ENCODE measurements at places on chromosomes 11 and 22.

DNA sequence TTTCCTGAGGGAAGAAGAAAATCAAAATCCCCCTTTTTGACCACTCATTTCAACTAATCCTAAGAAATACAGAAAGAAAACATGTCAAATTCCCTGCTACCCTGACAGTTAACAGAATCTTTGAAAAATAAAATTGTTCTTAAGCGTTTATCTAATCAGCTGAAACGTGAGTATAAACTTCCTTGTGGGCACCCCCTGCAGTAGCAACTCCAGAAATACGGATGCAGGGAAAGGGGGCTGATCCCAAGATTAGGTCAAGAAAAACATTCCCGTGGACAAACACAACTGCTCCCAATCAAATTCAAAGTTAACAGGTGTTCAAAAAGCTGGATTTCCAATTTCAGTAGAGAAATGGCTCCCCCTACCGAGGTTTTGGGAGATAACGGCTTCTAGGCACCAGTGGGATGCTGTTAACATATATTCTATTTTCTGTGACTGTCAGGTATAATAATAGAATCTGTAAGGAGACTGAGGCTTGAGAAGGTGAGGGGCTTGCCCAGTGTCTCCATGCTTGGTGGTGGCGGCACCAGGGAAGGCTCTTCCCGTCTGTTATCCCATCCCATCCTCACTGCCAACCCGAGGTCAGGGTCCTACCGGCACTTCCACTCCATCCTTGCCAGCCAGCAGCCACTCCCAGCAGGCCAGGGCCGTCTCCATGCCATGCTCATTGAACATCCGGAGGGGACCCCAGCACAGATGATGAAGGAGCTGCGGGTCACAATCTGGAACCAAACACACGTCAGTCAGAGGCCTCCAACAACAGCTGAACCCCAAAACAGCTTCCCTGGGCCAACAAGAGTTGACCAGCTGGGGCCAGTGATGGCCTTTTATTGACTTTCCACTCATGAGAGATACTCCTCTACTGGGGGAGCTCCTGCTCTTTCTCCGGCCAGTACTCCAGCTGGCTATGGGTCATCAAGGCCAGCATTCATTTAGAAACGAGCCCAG lies 32.0 kb upstream of the SERPIND1 start:
- DNase-seq = no peak

GRCh38 chr11:6833356-6833755 lies 12.1 kb upstream of the OR10A5 start:
- DNase-seq = no peak

GRCh38 chr11:27481992-27482391 lies 9.4 kb upstream of the LGR4 start:
- DNase-seq = no peak

GRCh38 chr22:43697894-43698293 lies 114.2 kb downstream of the EFCAB6 start:
- no peak for DNase-seq

- DNase-seq = no peak
These were observed 9.9 kb downstream of the MS4A15 start for GRCh38 chr11:60766547-60766946.

DNA sequence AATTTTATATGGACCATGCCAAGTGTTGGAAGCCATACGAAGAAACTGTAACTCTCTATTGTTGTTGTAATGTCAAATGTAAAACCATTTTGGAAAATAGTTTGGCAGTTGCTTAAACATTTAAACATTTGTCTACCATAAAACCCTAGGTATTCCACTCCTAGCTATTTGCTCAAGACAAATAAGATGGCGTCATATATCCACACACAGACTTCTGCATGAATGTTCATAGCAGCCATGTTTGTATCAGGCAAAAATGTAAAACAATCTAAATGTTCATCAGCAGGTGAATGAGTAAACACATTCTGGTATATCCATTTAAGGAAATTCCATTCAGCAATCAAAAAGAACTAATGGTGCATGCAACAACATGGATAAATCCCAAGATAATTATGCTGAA lies 27.9 kb downstream of the OR9I1 start:
- no peak for DNase-seq

- DNase-seq = no peak
These were observed 731.5 kb downstream of the NTM start for GRCh38 chr11:132101881-132102280.

DNA sequence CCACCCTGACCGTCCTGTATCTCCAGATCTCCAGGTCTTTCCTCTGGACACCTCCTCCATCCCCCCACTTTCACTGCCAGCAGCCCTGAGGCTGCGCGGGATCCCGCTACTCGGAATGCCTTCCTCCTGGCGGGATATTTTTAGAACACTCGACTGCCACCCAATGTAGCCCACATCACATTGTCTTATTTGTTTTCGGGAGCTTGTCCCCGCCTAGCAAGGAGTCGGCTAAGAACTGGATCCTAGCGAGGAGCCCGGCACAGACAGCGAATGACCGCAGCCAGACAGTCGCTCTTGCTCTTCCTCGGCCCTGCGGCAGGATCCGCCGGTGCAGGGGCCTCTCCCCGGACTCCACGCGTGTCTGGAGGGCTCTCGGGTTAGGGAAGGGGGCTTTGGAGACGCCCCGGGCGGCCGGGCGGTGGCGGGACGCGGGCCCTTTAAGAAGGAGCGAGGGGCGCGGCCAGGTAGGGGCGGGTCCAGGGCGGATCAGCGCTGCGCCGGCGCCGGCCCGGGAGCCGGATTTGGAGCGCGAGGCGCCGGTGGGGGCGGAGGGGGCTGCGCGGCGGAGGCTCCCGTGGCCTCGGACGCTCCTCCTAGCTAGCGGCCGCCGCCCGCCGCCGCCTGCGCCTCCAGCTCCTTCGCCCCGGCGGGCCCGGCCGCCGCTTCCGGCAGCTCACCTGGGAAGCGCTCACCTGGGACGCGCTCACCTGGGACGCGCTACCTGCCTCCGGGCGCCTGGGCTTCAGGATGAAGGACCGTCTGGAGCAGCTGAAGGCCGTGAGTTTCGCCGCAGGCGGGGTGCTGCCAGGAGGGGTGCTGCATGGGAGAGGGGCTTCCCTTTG lies at the start of gene STX3:
STX3 (plus strand) TSS at position 518 of the 842 bp plus-strand sequence; CDS start at position 748, 230 bp downstream.
- peak; percentile 53 for DNase-seq

GRCh38 chr11:35365961-35366360 lies 53.4 kb downstream of the SLC1A2 start:
- DNase-seq = no peak

DNA sequence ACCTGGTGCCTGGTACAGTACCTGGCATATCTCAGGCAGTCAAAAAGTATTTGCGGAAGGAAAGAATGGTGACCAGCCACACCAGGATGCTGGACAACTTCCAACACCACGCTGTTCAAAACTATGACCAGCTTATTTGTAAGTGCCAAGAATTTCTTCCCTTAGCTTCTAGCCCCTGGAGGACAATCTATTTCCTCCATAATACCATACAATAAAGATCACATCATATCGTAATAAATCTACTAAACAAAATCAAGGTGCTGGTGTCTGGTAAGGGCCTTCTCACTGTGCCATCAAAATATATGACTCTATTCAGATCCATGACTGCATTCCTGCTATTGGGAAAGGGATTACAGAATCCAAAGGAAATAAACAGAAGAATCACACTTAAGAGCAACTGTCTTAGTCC lies 51.5 kb downstream of the ALG9 start:
- DNase-seq = no peak

GRCh38 chr11:68071281-68072048 lies 32.6 kb downstream of the TCIRG1 start:
- no peak for DNase-seq

GRCh38 chr11:1744891-1745700 lies 5.3 kb downstream of the IFITM10 start:
- DNase-seq = no peak

DNA sequence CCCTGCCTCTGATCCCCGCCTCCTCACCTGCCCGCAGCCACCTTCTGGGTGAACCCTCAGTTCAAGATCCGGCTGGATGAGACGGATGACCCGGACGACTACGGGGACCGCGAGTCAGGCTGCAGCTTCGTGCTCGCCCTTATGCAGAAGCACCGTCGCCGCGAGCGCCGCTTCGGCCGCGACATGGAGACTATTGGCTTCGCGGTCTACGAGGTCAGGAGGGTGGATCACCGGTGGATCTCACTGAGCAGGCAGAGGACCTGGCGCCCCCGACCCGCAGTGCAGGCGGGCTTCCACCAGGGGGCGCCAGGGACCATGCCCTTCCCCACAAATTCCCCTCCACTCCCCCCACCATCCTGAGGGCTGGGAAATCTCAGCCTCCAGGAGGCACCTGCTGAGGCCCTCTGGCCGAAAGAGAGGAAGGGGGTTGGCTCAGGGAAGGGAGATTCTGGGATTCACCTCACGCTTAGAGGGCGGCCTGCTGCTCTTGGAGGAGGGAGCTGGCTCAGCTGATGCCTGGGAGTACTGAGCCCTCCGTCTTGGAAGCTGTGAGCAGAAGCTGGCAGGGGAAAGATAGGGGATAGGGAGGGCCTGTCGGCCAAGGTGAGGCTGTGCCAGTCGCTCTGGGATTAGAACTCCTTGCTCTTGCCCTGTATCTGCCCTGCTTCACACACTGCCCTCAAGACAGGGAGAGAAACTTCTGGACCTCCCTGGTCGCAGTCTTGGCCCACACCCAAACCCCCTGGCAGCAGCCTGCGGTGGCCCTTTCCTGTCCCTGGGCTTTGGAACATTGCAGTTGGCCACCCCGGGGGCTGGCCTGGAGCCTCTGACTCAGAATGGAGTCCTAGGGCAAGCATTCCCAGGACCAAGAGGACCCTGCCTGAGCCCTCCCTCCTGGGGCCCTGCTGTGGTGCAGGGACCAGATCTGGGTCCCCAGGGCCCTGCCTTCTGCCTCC lies 23.2 kb downstream of the CAPN1 start:
- no peak for DNase-seq

DNA sequence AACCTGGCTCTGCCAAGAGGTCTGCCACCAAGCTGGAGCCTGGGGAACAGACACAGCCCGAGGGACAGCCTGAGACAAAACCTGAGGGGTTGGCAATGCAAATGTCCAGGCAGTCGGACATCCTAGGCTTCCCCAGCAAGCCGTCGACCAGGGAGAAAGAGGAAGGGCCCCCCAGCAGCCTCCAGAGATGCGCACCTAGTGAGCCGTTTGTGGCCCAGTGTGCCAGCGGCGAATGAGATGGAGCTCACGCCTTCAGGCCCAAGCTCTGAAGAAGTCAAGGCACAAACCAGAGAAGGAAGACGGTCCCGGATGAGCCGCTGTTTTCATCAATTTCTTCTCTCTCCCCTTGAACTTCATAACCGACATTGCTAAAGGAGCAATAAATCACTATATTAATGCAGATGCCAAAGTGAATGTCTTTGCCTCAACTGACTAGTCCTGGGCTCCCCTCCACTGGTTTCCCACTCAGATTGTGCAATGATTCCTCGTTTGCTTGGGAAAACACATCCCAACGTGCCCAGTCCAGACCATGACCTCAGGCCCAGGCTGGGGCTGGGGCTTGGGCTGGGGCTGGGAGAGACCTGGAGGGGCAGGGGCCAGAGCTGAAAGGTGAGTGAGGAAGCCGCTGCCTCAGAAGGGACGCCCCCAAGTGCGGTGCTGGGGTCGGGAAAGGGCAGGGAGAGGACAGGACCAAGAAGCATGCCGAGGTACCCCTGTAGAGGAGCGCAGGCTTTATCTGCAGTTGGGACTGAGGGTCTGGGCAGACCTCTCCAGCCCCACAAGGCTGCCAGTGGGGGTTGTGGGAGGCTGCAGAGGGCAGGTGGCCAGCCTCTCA lies 3.5 kb upstream of the DGCR2 start:
- DNase-seq = no peak

- DNase-seq = no peak
These were observed 1088.9 kb upstream of the TENM4 start for GRCh38 chr11:80529726-80530125.

DNA sequence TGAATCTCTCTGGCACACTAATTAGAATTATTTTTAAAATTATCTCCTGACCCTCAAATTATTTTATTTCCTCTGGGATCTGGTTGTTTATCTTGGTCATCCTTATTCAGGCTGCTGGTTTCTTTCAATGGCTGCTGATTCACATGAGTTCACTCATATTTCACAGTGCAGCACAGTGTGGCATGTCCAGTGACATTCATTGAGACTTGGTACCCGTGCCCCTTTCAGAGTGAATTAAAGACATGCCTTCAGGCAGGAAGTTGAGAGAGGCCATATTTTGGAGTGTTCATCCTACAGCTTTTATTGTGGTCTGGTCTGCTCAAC lies 13.5 kb downstream of the DCPS start:
- no peak for DNase-seq

DNA sequence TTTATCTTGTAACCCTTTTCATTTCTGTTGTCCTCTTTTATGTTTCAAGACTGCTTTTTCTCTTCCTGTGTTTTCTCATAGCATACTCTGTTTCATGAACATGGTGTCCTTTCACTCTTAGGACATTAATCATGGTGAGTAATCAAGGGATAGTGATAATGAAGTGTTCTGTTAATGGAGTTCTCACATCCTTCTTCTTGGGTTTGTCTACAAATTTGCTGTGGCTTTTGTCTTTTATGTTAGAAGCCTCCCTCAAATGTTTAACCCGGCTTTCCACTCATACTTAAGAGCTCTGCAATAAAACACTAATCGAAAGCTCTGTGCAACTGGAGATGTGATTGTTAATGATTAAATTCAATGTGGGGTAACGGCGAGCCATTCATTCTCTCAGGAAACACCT lies 593.6 kb downstream of the NELL1 start:
- DNase-seq = no peak

GRCh38 chr11:130402570-130402969 lies 25.8 kb downstream of the ADAMTS8 start:
- no peak for DNase-seq

DNA sequence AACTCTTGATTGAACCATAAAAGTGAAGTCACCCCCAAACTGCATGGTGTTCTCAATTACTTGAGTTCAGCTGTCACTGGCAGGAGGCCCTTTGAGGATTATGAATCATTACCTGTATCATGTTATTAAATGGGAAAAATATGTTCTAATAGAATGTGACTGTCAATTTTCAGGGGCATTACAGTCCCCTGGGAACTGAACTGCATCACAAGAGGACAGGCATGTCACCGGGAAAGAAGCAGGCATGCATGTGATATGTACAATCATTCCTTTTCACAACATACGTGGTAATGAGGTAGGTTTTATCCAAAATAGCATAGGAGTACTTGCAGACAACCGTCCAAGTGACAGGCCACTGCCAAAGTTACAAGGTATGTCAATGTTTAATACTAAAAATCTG lies 165.8 kb downstream of the MAML2 start:
- no peak for DNase-seq

DNA sequence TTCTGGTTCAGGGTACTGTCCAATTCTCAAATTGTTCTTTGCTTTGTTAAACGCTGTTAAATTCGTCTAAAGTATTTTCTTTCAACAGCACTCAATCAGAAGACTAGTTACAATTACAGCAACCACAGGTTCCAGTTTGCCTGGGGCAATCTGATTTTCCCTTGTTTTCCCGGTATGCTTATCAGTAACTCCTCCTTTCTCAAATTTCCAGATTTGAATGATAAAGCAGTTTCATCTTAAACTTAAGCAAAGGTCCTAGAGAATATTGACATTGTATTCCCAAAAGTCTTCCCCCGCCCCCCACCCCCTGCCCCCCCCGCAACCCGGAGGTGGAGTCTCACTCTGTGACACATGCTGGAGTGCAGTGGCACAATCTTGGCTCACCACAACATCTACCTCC lies 10.5 kb upstream of the USP28 start:
- no peak for DNase-seq
